ENCODE measurements at places on chromosomes 1 and 21.

DNA sequence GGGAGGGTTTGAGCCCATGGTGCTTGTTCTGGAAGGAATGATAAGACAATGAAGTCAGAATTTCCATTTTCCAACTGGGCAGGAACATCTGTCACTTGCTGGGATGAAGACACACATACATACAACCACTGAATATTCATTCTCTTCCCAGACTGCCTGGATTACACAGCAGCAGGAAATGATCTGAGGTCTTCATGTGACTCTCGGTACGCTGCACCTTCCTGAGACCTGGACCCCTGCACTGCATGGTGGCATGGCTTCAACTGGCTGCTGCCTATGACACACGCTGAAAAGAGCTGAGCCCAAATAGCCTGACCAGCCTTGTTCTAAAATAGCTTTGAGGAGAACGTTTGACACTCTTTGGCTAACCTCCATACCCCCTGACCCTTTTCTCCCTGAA lies 150.6 kb downstream of the GABPA start:
- DNase-seq: no peak

- DNase-seq: no peak
Measured at GRCh38 chr1:200035956-200036618, 8.6 kb downstream of the NR5A2 start.

DNA sequence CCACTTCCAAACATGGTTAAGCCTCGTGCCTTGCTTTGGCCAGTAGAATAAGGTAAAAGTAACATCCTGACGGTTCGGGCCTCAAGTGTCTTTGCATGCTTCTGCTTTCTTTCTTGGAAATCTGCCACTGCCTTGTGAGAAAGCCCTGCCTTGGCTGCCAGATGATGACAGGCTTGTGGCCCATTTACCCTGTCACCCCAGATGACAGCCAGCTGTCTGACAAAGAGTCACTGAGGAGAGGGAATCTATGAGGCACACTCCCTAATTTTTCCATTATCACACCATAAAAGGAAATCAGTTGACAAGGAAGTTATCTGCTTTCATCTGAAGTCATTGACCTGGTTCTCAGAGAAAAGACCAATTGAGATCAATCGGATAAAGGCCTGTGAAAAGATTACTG lies 199.8 kb downstream of the USH2A start:
- DNase-seq: no peak

DNA sequence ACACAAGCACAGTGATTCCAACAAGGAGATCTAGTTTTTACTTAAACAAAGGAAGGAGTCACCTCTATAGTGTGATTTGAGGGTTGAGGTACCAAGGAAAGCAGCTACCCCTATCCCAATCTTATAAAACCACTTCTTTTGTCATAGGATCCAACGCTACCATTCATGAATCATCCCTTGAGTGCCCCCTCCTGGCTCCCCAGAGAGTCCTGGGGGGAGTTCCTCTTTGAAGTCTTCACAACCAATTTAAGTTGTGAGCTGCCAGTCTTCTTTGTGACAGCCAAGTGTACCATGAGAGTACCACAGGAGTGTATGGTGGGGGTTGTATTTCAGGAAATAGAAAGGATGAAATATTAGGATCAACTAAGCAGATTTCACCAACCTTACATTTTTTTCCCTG lies 39.1 kb upstream of the NHLH2 start:
- no peak for DNase-seq

- peak; percentile 55 for DNase-seq
Measured at GRCh38 chr1:97758541-97759057, 162.2 kb downstream of the DPYD start.

DNA sequence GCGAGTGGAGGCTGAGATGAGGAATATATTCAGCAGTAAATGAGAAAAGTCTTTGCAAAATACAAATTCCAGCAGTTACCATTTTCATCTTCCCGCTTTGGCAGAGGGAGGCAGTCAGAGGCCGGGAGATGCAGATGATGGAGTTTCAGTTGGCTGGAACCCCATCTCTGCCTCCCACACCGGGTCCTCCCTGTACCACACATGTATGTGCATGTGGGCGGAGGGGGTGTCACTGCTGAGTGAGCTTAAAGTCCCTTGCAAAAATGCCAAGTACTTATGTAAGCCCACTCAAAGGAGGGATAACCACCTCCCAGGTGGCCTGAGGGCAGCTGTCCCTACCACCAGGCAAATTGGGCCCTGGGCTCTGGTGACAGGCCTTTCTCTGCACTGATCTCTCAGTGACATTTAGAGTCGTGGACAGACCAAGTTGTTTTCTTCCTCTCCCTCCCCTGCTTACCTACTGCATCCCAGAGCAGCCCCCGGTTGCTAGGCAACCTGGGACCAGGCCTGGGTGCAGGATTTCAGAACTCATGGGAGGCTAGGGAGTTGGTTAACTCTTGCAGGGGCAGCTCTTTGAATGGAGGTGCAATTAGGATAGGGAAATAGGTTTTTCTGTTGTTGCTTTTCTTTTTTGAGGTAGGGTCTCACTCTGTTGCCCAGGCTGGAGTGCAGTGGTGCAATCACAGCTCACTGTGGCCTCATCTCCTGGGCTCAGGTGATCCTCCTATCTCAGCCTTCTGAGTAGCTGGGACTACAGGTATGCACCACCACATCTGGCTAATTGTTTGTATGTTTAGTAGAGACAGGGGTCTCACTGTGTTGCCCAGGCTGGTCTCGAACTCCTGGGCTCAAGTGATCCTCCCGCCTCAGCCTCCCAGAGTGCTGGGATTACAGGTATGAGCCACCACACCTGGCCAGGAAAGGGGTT lies 17.1 kb upstream of the UBXN10 start:
- no peak for DNase-seq

DNA sequence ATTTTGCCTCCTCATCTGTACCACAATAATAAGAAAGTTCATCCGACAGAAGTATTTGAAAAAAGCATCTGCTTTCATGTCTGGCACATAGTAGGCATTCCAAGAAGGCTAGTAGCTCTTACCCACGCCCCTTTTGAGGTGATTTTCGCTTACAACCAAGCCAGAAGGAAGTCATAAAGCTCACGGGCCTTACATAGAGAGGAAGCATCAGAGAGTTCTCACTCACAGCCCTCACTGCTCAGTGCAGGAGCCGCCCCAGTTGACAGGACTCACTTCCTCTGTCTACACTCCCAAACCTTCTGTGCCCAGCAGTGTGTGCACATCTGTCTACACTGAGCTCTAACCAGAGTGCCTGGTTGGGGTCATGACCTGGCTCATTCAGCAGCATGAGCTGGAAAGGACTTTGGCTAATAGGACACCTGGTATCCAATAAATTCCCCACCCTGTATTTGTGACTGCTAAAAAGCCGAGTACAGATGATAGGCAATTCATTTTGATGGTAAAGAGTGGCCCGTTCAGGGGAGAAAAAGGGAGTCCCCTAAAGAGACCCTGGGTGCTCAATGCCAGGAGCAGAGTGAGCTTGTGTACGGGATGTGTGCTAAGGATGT lies 36.8 kb upstream of the DUSP10 start:
- DNase-seq: no peak

Data from fibroblast of skin of left biceps (primary cell).